ENCODE measurements at places on chromosomes 16 and 17. TPM values are rescaled to one million over a fixed set of nuclear protein-coding genes. Genes with fewer than 3 reads are reported as not detected.

PHB1 gene
- 61.7 TPM for total RNA-seq

COX11 gene
- 18.9 TPM for total RNA-seq

STX1B gene
- 0.09 TPM for total RNA-seq

TBC1D3 gene
- total RNA-seq: not detected

DNAH2 gene
- not detected for total RNA-seq

GRCh38 chr16:71675380-71675779, 49.1 kb downstream of the PHLPP2 start:
- no peaks in the 10 kb centered on the region for H3K36me3 ChIP-seq
- DNase-seq: no peak
- H3K27me3 ChIP-seq: no peaks in the 10 kb centered on the region
- H3K27ac ChIP-seq: no peak overlapping the region

DNA sequence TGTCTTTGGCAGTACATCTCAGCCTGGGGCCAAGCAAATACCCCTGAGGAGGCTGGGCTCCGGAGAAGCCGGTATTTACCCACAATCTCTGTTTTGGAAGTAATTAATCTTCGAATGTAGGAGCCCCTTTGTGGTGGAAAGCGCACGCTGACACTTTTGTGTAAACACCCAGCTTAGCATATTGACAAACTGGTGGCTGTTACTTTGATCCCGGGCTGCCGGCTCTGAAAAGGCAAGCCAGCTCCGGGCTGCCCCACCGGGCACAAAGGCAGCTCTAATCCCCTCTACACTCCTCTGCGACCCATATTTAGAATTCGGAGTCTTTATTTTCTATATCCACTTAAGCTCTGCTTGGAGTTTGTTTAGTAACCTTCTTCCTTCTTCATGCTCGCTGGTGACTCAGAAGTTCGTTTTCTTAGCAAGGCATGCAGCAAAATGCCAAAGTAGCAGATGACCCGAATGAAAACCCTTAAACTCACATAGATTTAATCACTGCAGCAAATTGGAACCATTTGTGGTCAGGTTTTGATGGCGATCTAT, 144.0 kb upstream of the IRX3 start:
- H3K27me3 ChIP-seq: no peaks in the 10 kb centered on the region
- H3K27ac ChIP-seq: no peak overlapping the region
- H3K36me3 ChIP-seq: no peaks in the 10 kb centered on the region
- no peak overlapping the region for H3K4me3 ChIP-seq
- no peak for DNase-seq

GRCh38 chr17:1686086-1686485, 1.4 kb upstream of the PRPF8 start:
- no peak overlapping the region for H3K27ac ChIP-seq
- H3K36me3 ChIP-seq: peaks cover 15% of the 10 kb centered on the region
- no peak for DNase-seq
- H3K27me3 ChIP-seq: no peaks in the 10 kb centered on the region
- H3K4me3 ChIP-seq: no peak overlapping the region

GRCh38 chr17:55576237-55576995, 65.2 kb upstream of the SMIM36 start:
- H3K27ac ChIP-seq: peak overlapping the region; percentile 87
- no peak for DNase-seq
- no peaks in the 10 kb centered on the region for H3K36me3 ChIP-seq
- no peak overlapping the region for H3K4me3 ChIP-seq
- H3K4me1 ChIP-seq: peaks cover 12% of the 10 kb centered on the region

DNA sequence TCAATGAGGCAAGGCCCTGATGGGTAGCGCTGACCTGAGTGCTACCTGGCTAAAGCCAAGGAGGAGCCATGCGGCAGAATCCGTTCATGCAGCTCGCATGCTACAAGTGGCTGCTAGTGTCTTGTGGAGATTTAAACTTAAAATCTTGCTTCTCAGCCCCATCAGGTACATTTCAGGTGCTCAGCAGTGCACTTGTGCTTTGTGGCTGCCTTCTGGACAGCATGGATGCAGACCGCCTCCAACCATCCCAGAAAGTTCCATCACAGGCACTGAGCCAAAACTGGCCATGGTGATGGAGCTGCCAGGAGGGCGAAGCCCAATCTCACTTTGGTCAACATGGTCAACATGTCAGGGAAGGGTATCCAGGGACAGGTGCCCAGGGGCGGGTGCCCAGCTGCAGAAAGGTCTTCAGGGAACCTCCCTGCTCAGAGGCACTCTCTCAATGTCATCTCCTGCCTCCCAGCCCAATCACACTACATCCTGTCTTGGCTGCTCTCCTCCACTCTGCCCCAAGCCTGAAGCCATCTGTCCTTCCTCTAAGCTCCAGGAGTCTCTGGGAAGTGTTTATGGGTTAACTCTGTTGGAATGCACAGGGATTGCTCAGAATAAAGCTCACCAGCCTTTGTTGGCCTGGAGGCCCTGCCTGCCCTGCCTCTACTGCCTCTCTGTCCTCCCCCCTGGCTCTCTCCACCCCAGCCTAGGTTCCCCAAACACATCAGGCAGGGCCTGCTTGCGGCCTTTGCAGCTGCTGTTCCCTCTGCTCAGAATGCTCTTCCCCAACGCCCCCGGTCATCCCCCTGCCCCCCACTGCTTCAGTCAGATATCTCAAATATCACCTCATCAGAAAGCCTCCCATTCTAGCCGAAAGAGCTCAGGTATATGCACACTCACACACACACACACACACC, 18.3 kb upstream of the TNFRSF13B start:
- no peak for DNase-seq
- no peak overlapping the region for H3K4me3 ChIP-seq
- H3K4me1 ChIP-seq: no peaks in the 10 kb centered on the region
- H3K27ac ChIP-seq: peak overlapping the region; percentile 82
- H3K36me3 ChIP-seq: no peaks in the 10 kb centered on the region

GRCh38 chr16:24683847-24684493, 45.5 kb upstream of the TNRC6A start:
- H3K27ac ChIP-seq: no peak overlapping the region
- no peaks in the 10 kb centered on the region for H3K27me3 ChIP-seq
- H3K4me3 ChIP-seq: no peak overlapping the region
- no peaks in the 10 kb centered on the region for H3K36me3 ChIP-seq
- DNase-seq: no peak
- peaks cover 8% of the 10 kb centered on the region for H3K4me1 ChIP-seq

DNA sequence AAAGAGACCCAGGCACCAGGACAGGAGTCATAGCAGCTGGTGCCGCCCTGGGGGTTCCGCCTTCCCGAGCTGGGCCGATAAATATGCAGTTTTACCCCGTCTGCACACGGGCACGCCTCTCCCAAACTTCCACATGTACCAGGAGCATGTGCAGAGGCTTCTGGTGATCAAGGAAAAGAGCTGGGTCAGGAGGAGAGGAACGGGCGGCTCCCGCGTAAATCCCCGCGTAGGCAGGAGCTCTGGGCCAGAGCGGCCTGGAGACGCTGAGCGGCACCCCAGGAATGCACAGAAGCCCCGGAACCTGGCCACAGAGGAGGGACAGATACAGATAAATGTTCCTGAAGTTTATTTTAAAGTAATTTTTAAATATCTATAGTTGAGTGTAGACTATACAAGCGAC, 46.6 kb upstream of the METRNL start:
- H3K36me3 ChIP-seq: no peaks in the 10 kb centered on the region
- DNase-seq: no peak
- H3K27ac ChIP-seq: no peak overlapping the region
- no peaks in the 10 kb centered on the region for H3K4me1 ChIP-seq
- H3K27me3 ChIP-seq: no peaks in the 10 kb centered on the region
- H3K4me3 ChIP-seq: no peak overlapping the region

GRCh38 chr17:80596760-80597608, 52.3 kb downstream of the RPTOR start:
- no peaks in the 10 kb centered on the region for H3K36me3 ChIP-seq
- H3K4me3 ChIP-seq: no peak overlapping the region
- H3K4me1 ChIP-seq: peaks cover 18% of the 10 kb centered on the region
- H3K27me3 ChIP-seq: no peaks in the 10 kb centered on the region
- H3K27ac ChIP-seq: no peak overlapping the region

Measured in esophagus squamous epithelium (tissue), 5 donors.